Sigmoid colon (tissue), 7 donors: ENCODE measurements at places on chromosomes 1 and 21. TPM values are rescaled to one million over a fixed set of nuclear protein-coding genes. Genes with fewer than 3 reads are reported as not detected.

DNA sequence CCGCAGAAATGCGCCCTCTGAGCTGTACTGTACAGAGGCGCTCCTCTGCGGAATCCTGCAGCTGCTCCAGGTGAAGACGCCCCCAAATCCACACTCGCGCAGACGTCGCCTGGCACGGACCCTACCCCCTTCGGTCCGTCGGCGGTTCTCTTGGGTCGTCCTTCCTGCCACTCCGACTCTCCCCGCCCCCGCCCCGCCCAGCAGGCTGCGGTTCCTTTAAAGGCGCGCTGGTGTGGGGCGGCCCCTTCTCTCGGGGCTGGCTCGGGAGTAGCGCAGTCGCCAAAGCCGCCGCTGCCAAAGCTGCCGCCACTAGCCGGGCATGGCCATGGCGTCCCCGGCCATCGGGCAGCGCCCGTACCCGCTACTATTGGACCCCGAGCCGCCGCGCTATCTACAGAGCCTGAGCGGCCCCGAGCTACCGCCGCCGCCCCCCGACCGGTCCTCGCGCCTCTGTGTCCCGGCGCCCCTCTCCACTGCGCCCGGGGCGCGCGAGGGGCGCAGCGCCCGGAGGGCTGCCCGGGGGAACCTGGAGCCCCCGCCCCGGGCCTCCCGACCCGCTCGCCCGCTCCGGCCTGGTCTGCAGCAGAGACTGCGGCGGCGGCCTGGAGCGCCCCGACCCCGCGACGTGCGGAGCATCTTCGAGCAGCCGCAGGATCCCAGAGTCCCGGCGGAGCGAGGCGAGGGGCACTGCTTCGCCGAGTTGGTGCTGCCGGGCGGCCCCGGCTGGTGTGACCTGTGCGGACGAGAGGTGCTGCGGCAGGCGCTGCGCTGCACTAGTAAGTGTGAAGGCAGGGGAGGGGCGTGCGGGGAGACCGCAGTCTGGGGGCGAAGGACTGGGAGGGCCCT, at the start of gene RASSF5:
Gene RASSF5, plus strand, starts transcription at position 248 of the 846 bp plus-strand sequence. Its CDS starts 72 bp downstream, at position 320.
- peak within 1 kb of the TSS; percentile 55 for H3K27ac ChIP-seq
- peak; percentile 90 for DNase-seq
- peak within 1 kb of the TSS; percentile 72 for H3K4me3 ChIP-seq
- H3K27me3 ChIP-seq = peaks cover 8% of the 10 kb centered on the region

GRCh38 chr1:87336623-87337067, 8.0 kb downstream of the LMO4 start:
- H3K4me3 ChIP-seq = no peak overlapping the region
- peaks cover 65% of the 10 kb centered on the region for H3K4me1 ChIP-seq
- no peak for DNase-seq

GRCh38 chr1:61184040-61184713, 101.8 kb downstream of the NFIA start:
- no peaks in the 10 kb centered on the region for H3K36me3 ChIP-seq
- peak overlapping the region; percentile 41 for H3K4me3 ChIP-seq
- peak; percentile 98 for DNase-seq
- peaks cover 81% of the 10 kb centered on the region for H3K4me1 ChIP-seq
- peak overlapping the region; percentile 88 for H3K27ac ChIP-seq
- H3K27me3 ChIP-seq = no peaks in the 10 kb centered on the region

- no peak overlapping the region for H3K4me3 ChIP-seq
- no peak overlapping the region for H3K27ac ChIP-seq
- DNase-seq = no peak
- H3K36me3 ChIP-seq = no peaks in the 10 kb centered on the region
- peaks cover 7% of the 10 kb centered on the region for H3K4me1 ChIP-seq
- no peaks in the 10 kb centered on the region for H3K27me3 ChIP-seq
Observed at GRCh38 chr1:152169366-152170025, 10.5 kb upstream of the RPTN start.

DNA sequence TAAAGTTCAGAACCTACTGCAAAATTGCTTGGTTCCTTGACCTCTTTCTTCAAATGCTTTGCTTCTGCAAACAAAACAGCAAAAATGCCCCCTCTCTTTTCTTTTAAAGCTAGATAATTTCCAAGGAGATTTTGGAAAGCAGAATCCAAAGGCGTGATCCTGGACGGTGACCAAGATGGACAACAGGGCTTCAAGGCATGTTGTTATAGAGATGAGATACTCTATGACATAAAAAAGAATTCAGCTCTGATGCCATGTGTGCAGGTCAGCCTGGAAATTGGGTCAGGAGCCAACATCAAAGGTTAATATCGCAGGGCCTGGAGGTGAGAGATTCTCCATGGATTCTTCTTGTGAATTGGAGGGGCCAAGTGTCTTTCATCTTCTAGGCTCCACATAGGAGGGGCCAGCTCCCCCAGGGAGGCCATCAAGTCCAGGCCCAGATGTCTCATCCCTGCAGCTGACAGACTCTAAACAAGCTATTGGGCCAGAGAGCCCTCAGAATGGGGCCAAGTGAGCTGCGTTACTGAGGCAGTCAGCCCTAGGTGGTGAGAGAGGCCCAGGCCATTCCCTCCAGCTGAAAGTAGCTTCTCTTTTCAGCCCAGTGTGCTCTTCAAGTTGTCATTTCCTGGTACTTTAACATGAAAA, 45.5 kb downstream of the NMNAT2 start:
- no peak overlapping the region for H3K4me3 ChIP-seq
- H3K36me3 ChIP-seq = no peaks in the 10 kb centered on the region
- DNase-seq = no peak
- H3K27ac ChIP-seq = no peak overlapping the region
- no peaks in the 10 kb centered on the region for H3K4me1 ChIP-seq

GRCh38 chr1:78688697-78689096, 39.1 kb downstream of the IFI44 start:
- no peaks in the 10 kb centered on the region for H3K36me3 ChIP-seq
- DNase-seq = no peak
- no peak overlapping the region for H3K27ac ChIP-seq
- H3K4me1 ChIP-seq = no peaks in the 10 kb centered on the region
- no peak overlapping the region for H3K4me3 ChIP-seq

Gene PLA2G2C
- 5.5 TPM for total RNA-seq

Gene CYP4A22
- not detected for total RNA-seq

DNA sequence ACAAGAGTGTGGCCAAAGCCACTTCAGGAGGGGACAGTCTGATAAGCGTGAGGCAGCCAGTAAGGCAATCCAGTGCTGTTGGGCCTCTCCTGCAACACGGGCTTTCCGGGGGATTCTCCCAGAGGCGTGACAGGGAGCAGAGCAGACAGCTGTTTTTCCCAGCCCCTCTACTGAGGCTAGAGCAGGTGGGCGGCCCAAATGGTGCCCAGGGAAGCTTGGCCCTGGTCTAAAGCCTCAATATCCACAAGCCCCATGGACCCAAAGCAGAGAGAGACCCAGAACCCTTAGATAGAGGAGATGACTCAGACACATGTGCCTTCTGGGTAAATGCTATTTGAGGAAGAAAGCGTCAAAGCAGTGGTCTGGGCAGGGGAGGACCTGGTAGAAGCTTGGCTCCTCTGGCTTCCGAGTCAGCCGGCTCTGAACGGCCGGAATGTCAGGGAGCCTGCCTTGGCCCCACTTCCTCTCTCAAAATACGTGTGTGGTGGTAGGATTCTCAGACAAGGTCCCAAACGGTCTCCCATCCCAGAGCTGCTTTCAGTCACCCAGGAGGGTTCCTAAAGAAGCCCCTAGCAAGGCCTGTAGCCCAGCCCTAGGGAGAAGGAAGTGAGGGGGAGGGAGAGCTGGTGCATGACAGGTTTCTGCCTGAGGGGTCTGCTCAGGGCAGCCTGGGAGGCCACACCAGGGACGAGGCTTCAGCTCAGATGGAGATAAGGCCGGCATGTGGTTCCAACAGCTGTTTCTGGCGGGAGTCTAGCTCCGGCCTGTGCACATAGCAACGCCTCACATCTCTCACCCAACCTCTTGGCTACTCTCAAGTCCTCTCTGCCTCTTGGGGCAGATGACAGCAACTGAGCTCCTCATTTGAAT, 28.8 kb downstream of the PIK3C2B start:
- peaks cover 18% of the 10 kb centered on the region for H3K36me3 ChIP-seq
- DNase-seq = no peak
- no peaks in the 10 kb centered on the region for H3K27me3 ChIP-seq
- H3K4me3 ChIP-seq = no peak overlapping the region
- H3K4me1 ChIP-seq = peaks cover 38% of the 10 kb centered on the region

Gene CLEC20A
- total RNA-seq = not detected

- H3K27me3 ChIP-seq = peaks cover 3% of the 10 kb centered on the region
- H3K36me3 ChIP-seq = no peaks in the 10 kb centered on the region
- no peak for DNase-seq
Observed at GRCh38 chr1:161723459-161724141, 2.3 kb downstream of the FCRLB start.

Gene GPR61
- 2.2 TPM for total RNA-seq

Gene PLA2G2A
- total RNA-seq = 72.3 TPM

Gene CYYR1
- total RNA-seq = 13.0 TPM

Gene OR6K3
- total RNA-seq = not detected

DNA sequence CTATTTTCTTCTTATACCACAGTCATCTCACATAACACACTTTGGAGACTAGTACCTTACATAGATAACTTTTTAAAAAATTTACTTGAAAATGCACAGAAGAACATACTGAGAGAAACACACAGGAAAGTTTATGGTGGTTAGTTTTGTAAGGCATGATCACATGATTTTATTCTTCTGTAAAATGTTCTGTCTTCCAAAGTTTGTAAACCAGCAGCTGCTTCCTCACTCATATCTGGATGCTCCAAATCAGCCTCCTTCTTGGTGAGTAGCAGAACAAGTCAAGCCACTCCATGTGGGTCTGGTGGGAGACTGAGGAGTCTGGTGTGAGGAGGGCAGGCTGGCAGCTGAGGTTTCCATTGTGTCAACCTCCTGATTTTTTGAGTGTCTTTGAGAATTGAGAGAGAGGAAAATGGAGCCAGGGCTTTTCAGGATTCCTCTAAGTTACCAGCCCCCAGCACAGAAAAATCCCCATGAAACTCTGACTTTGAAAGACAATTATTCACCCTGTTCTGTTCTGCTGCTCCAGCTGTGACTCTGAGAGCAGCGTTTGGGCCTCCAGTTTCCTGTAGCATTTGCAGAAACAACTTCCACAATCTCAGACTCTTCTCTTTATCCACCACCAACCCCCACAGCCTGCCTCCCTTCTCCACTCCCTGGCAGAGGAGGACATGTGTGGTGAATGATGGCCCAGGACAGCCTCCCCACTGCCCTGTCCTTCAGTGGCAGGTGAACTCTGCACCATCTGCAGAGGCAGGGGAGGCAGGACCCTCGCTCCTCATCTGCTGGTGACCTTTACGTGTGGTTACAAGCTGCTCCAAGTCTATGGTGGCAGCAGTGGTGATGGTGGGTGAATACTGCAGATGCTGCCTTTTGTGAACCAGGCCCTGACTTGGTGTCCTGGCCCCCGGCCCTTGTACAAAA, 82.3 kb downstream of the FCRL5 start:
- H3K36me3 ChIP-seq = no peaks in the 10 kb centered on the region
- no peaks in the 10 kb centered on the region for H3K27me3 ChIP-seq
- no peak overlapping the region for H3K4me3 ChIP-seq
